Caki2 (cell line): ENCODE measurements at places on chromosomes 2 and 18.
A peak's percentile ranks its signal among the peaks of the same experiment; 100 is the strongest.

- DNase-seq = no peak
Measured at GRCh38 chr2:171745141-171745540, 57.9 kb downstream of the DYNC1I2 start.

GRCh38 chr2:61220768-61221167, 58.8 kb downstream of the C2orf74 start:
- no peak for DNase-seq

GRCh38 chr2:205650931-205651330, 31.4 kb upstream of the NRP2 start:
- no peak for DNase-seq

DNA sequence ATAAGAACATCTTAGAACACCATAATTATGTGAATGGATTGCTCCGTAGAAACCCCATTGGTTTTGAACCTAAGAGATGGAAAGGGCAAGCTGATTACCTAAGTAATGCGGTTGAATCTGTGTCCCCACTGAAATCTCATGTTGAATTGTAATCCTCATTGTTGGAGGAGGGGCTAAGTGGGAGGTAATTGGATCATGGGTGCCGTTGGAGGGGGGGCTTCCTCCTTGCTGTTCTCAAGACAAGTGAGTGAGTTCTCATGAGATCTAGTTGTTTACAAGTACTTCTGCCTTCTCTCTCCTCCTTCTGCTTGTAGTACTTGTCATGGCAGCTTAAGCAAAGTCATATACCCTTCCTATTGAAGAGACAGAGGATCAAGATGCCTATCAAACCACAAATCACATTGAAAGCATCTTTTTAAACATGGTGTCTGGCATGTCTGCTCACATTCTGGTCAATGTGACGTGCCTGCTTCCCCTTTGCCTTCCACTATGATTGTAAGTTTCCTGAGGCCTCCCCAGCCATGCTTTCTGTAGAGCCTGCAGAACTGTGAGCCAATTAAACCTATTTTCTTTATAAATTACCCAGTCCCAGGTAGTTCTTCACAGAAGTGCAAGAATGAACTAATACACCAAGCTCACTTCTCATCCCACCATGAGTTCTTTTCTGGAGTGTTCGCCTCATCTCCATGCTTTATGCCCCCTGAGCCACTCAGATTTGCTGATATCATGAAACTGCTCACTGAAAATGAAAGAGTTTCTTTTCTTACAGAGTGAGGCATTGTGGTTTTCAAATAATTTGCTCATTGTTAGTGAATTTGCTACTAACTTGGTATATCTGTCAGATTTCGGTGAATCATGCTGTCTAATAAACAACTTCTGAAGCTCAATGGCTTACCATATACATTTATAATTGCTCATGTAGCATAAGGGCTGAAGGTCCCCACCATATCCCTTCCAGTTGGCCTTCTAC, 23.6 kb downstream of the KCNE4 start:
- DNase-seq = no peak

DNA sequence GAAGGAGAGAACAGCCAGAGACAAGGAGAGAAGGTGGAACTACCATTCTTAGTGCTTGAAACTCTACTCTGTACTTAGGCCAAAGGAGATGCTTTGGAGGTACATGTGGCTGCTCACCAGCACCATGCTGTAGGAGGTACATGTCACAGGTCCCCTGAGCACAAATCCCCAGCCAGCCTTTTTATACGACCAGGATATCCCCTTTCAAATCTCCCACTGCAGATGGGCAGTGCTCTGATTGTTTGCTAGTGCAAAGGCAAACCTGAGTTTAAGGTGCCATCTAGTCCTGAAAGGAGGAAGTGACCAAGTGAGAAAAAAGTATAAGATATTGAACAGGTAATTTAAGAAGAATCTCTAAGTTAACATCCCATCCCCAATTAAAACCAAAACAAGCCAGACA, 17.1 kb upstream of the TTC21B start:
- DNase-seq = no peak

DNA sequence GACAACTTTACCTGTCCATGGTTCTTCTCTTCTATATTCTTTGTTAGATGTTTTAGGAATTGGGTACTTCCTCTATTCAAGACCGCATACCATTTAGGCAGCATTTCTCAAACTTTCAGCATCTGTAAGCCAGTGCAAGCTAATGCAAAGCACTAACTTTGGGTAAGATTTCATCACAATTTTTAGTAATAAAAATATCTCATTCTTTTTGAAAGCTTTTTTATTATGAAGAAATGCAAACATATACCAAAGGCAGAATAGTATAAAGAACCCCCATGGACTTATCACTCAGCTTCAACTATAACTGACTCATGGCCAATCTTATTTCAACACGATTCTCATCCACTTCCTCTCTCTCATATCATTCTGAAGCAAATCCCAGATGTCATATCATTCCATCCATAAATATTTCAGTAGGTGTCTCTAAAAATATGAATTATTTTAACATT, 32.9 kb downstream of the INO80C start:
- no peak for DNase-seq

DNA sequence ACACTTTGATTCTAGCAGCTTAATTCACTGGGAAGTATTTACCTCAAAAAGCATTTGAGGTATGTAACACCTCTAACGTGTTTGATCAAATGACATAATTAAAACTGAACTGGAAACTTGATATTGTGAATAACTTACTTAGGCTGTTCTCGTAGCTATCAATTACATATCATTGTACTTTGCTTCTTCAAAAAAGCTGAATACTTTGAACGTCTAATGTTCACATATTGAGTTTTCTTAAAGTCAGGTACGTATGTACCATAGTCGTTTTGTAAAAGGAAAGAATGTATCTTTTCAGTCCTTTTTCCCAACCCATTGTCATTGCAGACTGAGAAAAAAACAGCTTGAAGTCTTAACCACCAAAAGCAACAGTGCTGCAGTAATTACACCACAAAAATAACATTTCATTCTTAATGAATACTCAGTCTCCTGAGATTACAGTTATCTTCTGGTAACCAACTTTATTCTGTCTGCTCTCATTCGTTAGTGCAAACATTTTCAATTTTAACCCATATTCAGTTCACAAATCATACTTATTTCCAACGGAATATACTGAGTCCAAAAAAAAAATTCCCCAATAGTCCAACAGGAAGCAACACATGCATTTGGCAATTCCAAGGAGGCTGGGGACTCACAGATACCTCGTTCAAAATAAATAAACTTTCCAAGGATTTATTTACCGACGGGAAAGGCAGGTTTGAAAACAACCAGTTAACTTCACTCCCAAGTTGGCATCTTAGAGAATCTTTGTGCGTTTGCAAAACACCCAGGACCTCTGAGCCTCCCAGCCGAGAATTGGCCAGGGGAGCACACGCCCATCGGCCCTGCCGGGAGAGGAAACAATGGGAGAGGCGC, 1.1 kb downstream of the CHN1 start:
- DNase-seq = peak; percentile 47

DNA sequence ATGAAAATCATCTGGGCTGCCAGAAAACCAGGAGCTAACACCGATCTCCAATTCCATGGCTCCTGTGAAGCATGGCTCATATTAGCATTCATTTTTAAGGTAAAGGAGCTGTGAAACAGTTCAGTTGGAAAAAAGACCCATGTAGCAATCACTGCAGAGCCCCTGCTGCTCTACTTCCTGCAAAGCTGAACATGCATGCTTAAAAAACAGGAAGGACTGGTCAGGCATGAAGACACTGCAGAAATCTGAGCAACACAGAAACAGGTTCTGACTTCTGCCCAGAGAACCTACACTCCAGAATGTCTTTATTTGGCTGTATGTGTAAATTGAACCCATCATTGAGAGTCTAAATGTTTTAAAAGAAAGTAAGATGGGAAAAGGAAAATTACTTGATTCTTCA, 950.6 kb downstream of the DCDC2C start:
- no peak for DNase-seq

- DNase-seq = no peak
Measured at GRCh38 chr18:51957001-51957400, 383.0 kb upstream of the DCC start.

GRCh38 chr2:96397756-96398530, 62.4 kb downstream of the NCAPH start:
- DNase-seq = no peak

GRCh38 chr2:237859533-237860272, at the start of gene RAMP1:
RAMP1 (plus strand) TSS chr2:237859623; CDS start chr2:237859676, 53 bp downstream.
- no peak for DNase-seq

DNA sequence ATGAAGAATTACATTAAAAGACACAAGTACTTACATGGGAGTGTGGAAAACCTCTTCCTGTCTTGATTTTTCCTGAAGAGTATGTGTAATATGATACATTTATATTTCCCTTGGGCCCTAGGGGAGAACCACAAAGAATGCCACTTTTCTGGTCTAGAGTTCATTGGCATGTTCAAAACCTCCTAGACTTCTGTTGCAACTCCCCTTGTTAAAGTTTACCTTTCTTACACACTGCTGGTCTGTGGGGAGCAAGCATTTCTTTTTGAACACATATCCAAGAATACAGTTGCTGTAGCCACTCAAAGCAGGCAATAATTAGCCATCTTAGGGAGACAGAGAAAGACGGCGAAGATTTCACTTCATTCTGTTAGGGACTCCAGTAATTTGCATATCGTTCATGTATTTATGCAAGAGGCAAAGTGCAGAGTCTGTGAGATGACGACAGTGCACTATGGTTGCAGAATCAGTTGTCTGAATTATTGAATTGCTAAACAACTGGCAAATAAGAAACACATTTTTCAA, 103.5 kb downstream of the NOL4 start:
- no peak for DNase-seq

GRCh38 chr2:234884591-234884990, 67.2 kb upstream of the SH3BP4 start:
- no peak for DNase-seq
